ENCODE measurements at places on chromosomes 12 and 14.
A peak's percentile ranks its signal among the peaks of the same experiment; 100 is the strongest.

DNA sequence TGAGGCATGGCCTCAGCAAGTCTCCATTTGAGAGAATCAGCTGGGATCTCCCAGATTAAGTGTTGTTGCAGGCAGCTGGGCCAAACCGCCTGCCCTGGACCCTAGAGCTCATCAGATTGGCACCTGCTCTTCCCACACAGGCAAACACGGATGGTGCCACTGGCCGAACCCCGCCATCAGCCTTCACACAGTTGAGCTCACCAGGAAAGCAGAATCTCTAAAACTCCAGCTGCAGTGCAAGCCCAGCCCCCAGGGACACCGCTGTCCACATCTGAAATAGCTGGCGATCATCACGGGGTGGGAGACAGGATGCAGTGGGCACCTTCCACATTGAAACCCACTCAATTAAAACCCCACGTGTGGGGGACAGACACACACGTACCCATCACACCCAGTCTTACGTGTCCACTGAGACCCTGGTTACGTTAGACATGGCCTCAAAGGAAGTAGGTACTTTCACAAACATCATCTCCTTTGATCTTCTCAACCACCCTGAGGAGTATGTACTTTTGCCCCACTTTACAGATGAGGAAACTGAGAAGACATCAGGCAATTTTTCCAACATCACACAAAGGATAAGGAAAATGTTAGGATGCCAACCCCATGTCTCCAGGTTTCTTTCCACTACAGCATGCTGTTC, 88.8 kb downstream of the SINHCAF start:
- DNase-seq, result peak; percentile 16

GRCh38 chr12:101714877-101715444, 17.5 kb downstream of the CHPT1 start:
- no peak for DNase-seq

GRCh38 chr14:68630081-68630571, 162.7 kb downstream of the ZFP36L1 start:
- DNase-seq, result no peak

DNA sequence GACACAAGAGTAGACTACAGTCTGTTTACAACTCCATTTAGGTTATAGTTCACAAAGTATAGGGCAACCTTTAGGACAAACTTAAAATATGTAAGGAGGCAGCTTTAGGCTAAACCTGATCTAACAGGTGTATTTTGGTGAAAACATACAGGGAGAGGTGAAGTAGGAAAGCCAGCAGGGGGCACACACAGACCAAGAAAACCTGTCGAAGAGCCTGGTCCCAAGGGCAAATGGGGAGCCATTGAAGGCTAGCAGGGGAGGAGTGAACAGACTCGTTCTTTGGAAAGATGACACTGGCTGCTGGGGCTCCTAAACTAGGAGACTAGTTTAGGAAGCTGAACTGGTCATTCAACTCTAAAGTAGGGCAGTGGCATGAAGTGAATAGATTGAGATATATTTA, 138.8 kb upstream of the WSCD2 start:
- DNase-seq, result peak; percentile 78

DNA sequence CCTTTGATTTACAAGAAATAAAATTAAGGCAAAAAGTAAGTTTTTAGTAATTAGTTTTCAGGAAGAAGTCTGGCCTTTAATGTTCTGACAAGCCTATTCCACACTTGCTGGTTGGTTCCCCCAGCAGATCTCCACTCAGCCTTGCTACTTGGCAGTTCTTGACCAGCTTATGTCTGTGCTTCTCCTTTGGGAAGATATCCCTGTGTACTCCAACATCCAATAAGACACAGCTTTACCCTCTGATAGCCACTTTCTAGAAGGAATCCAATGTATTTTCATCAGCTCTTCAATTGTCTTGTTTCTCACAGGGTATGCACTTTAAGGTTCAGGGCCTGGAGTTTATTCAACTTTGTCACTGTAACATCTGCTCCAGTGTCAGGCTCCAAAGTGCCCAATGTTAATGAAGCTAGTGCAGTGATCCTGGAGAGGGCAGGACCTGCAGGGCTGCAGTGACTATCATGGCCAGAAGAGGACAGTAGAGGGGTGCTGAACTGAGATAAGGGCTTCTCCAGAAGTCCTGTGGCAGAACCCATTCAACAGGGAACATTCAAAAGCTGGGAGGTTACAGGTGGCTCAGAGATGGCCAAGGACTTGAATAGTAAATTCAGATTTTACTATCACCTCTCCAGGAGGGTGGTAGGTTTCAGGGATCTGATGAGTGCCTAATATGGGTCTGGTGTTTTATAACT, 22.9 kb downstream of the JKAMP start:
- peak; percentile 94 for DNase-seq

DNA sequence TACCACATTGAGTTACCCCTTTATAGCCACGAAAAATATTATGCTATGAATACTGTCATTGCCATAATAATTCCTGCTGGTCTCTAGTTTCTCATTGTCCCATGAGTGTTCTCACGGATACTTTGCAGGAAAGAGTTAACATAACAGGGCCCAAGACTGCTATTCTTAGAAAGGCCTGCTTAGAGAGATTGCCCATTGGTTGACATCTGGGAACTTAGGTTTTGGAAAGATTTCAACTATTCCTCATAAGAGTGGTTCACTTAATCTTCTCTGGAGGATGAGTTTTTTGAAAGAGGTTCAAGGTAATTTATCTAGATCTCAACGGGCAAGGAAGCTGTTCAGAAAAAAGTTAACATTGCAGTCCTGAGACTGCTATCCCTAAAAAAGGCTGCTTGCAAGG, 18.4 kb upstream of the PRPF39 start:
- no peak for DNase-seq

- DNase-seq, result no peak
Observed at GRCh38 chr12:38610808-38611350, 294.3 kb downstream of the ALG10B start.
